ENCODE measurements at places on chromosomes 4 and X.

DNA sequence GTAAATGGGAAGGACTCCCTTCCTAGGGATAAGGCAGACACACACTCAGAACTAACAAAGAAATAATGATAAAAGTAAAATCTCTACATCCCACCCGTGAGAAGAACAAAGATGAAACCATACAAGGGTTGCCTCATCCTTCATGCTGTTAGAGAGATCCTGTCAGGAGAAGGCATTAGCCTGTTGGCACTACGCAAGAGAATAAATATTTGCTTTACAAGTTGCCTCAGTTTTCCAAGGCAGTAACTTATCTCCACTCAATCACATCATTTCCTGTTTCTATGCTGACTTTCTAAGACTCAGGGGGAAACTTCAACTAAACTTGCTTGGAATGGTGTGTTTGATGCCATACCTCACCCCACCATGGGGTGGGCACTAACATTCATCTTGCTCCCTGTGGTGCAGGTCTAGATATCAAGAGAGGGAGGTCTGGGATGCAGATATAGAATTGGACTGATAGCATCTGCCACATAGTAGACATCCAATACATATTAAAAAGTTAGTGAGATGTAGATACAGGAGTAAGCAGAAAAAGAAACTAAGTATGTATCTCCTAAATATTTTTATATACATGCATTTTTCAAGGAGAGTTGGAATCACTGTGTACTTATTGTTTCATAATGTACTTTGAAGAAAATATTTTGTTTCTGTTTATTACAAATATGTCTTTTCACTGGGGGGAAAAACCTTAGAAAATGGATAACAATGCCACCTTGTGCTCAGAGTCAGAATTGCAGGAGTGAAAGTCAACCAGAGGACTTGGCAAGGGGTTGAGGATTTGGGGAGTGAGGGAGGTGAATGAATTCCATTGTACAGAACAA, 57.2 kb upstream of the BEX4 start:
- DNase-seq = peak; percentile 7

DNA sequence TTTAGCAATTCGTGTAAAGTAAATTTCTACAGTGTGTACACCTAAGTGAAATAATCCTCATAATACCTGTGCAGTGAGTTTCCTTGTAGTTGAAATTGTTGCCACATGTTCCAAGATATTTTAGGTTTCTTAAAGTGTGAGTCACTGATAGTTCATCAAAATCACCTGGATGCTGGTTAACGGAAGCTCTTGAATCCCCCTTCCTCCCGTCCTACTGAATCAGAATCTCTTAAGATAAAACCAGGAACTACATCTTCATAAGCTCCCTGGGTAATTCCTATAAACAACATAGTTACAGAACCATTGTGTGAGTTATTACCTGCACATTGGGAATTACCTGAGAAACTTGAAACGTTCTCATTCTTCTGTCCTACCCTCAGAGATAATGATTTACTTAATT, 197.4 kb upstream of the HS3ST1 start:
- DNase-seq = no peak

GRCh38 chr4:40888933-40889332, 139.2 kb downstream of the NSUN7 start:
- no peak for DNase-seq

- no peak for DNase-seq
Measured at GRCh38 chr4:157312702-157313101, 92.2 kb downstream of the GRIA2 start.

- DNase-seq = no peak
Measured at GRCh38 chr4:113772319-113772718, 10.8 kb upstream of the CAMK2D start.

DNA sequence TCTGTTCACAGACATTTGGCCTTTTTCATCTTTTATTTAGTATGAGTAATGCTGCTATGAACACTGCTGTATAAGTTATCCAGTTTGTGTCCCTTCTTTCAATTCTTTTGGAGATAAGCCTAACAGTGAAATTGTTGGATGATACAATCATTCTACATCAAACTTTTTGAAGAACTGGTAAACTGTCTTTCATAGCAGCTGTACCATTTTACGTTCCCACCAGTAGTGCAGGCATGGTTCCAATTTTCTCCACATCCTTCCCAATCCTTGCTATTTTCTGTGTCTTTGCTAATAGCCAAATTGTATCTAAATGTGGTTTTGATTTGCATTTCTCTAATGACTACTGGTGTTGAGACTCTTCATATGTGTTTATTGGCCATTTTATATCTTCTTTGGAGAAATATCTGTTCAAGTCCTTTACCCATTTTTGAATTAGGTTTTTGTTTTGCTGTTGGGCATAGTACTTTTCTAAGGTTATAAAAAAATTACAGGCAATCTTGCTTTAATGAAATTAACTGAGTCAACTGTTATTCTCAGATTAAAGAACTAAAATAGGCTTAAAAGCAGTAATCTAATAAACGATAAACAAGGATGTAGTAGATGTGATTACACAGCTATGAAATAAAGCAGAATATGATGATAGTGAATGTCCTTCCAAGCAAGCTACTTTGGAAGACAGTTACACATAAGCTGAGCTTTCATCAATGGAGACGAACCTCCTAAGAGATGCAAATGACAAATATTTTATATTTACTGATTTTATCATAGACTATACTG, 57.2 kb downstream of the FBXW7 start:
- no peak for DNase-seq

- no peak for DNase-seq
Measured at GRCh38 chr4:111210595-111210994, 587.7 kb upstream of the PITX2 start.

- no peak for DNase-seq
Measured at GRCh38 chr4:28913466-28913865, 1806.7 kb upstream of the PCDH7 start.

DNA sequence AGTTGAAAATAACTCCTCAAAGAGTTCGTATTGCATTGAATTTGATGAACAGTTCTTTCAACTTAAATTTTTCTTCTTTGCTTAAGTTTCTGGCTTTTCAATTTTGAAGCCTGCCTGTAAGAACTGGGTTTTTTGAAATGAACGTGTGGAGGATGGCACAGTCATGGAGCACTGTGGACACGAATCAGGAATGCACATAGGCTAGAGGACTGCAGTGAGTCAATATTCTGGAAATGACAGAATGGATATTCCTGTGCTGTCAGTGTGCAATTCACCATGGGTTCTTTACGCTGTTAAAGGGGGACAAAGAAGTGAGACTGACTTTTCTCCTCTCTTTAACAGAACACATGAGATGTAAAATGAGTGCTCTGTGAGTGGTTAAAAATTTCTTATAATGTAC, 368.0 kb upstream of the AGA start:
- no peak for DNase-seq

DNA sequence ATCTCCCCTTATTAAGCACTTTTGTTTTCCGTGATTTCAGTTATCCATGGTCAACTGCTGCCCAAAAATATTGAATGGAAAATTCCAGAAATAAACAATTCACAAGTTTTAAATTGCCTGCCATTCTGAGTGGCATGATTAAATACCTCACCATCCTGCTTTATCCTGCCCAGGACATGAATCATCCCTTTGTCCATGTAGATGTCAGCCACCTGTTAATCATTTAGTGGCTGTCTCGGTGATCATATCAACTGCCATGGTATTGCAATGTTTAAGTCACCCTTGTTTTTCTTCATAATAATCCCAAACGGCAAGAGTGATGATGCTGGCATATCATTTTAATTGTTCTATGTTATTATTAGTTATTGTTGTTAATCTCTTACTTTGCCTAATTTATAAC, 79.8 kb upstream of the LHFPL1 start:
- no peak for DNase-seq

DNA sequence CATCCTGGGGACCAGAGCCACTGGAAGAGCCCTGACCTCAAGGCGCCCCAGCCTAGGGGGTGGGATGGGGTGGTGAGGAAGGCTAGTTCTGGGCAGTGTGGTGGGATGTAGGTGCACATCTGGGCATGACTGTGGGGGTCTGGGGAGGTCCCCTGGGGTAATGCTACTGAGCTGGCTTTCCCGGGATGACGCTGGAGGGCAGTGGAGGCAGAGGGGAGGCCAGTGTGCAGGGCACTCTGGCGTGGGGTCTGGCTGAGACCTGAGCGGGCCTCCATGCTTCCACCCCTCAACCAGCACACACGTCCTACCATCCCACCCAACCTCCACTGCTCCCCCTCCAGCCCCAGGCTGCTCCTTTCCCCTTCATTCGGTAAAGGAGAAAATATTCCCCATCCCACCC, 4.8 kb upstream of the SH3BP2 start:
- DNase-seq = no peak

DNA sequence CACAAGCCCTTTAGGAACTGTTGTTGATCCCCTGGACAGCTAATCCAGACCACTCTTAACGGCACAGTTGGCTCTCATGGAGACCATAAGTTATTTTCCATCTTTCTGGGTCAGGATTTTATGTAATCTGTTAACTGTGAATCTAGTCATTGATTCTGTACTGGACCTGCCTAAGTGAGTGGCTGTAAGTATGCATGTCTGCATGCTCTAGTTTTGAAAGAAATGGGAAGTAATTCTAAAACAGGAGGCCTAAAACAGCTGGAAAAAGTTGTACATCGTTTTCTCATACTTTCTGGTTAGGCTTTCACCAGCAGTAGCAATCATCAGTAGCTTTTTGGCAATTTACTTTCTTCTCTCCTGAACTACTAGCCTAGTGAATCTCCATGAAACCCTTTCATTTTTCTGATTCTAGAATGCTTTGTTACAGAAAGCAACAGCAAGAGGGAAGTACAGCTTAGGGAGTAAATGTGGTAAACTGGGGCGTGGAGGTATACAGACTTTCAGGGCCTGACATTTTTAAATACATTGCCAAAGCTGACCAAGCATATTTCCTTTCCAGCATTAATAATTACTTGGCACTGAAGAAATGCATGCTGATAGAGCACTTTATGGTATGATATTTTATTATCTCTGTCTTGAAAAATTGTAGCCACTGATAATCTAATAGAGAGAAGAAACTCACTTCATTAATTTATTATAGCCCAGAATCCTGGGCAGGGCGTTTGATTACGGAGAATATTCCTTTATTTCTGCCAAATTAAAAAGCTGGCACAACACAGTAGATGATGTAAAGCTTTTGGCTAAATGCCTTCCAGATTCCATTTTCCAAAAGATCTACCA, 202.7 kb downstream of the BANK1 start:
- DNase-seq = no peak

DNA sequence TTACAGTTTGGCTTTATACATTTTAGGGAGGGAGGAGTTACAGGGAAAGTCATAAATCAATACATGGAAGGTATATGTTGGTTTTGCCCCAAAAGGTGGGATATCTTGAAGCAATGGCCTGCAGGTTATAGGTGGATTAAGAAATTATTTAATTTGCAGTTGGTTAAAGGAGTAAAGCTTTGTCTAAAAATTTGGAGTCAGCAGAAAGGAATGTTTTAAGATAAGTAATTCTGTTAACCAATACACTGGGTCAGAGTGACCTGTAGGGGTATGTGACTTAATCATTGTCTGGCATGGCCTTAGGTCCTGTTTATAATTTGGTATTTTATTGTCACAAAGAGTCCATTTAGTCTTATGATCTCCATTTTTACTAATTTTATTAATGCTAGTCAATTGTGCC, 115.0 kb downstream of the AGTR2 start:
- no peak for DNase-seq

GRCh38 chr4:79042079-79042674, 102.9 kb upstream of the PAQR3 start:
- peak; percentile 4 for DNase-seq

DNA sequence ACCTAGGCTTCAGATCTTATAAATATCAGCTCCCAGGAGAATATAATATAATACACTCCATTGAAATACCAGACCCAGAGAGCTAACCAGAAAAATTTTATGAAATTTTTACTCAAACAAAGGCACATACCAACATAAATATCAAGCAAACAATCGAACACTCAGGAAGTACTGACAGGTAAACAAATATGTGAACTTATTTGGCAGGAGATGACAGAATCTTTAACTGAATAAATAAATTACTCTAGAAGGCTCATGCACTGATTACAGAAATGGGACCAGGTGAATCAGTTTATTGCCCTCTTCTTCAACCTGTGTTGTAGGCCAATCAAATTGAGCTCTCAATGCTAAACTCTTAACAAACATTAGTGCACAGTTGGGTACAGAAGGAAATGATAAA, 225.2 kb upstream of the PABPC4L start:
- no peak for DNase-seq

DNA sequence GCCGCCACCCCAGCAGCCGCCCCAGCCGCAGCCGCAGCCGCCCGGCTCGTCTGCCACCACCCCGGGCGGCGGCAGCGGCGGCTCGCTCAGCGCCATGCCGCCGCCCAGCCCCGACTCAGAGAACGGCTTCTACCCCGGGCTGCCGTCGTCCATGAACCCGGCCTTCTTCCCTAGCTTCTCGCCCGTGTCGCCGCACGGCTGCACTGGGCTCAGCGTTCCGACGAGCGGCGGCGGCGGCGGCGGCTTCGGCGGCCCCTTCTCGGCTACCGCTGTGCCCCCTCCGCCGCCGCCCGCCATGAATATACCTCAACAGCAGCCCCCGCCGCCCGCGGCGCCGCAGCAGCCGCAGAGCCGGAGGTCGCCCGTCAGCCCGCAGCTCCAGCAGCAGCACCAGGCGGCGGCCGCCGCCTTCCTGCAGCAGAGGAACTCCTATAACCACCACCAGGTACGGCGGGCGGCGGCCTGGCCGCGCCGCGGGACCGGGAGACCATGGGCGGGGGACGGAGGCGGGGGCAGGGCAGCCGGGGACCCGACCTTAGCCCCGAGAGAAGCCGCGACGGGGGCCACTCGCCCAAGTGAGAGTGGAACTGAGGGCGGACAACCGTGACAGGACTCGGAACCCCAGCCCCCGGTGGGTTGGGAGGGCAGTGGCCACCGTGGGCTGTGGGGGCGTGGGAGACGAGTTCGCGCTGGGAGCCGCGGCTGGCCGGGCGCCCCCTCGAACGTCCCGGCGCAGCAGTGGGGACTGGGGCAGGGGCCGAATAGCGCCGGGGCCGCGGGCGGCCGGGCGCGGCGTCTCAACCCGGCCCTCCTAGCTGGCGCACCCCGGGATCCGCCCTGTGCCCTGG, 1.8 kb downstream of the CPEB2 start:
- no peak for DNase-seq

GRCh38 chrX:144040793-144041192, 156.9 kb downstream of the UBE2NL start:
- no peak for DNase-seq

DNA sequence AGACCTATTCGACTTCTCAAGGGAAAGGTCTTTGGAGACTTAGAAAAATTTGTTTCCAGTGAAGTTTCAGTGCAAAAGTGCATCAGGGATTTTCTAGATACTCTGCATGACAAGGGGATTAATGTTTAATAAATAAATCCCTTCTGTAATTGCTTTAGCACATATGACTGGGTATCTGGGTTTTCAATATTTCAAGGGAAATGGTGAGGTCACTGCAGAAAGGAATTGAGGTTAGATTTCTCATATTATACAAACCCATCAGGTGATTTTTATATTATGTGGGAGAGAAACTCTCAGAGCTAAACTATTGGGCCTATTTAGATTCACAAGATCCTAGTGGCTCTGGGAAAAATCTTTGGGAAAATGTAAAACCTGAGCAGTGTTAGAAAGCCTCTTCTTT, 48.3 kb upstream of the SLC4A4 start:
- no peak for DNase-seq

- no peak for DNase-seq
Measured at GRCh38 chr4:148366251-148366650, 76.0 kb downstream of the NR3C2 start.

GRCh38 chr4:102344954-102345794, at the start of gene SLC39A8:
Gene SLC39A8, minus strand, starts transcription at chr4:102345482. Its CDS starts 820 bp downstream, at chr4:102344662.
- peak; percentile 71 for DNase-seq

- no peak for DNase-seq
Measured at GRCh38 chr4:153877898-153878297, 89.0 kb upstream of the SFRP2 start.

- peak; percentile 38 for DNase-seq
Measured at GRCh38 chr4:176383273-176384077, 63.7 kb downstream of the SPCS3 start.
